HL-60 (cell line): ENCODE measurements at places on chromosomes 3 and 15.

DNA sequence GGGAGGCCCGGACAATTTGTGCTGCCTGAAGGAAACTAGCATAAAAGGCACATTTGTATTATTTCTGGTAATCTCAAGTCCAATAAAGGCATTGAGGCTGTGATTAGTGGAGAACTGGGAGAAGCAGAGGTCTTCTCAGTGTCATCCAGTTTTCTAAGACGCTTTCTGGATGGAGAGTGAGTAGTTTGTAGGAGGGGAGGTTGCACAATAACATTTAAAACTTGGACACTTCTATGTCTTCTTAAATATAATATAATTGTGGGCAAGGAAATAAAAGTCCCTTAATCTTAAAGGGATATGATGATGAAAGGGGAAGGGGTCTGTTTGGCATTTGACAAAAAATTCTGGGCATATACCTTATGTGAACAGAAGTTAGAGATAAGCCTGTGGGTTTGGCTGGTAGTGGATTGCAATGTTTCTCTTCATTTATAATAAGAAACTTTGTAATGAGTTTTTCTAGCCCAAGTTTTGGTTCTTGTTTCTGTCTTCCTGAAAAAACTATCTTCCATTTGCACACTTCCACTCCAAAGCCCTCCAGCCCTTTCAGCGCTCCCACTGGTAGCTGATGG, 291.6 kb upstream of the TGFBR2 start:
- no peak for DNase-seq

- DNase-seq, result no peak
These were observed 49.9 kb upstream of the PHLDB2 start for GRCh38 chr3:111809186-111809585.

GRCh38 chr15:70532531-70533186, 230.7 kb downstream of the UACA start:
- DNase-seq, result no peak

DNA sequence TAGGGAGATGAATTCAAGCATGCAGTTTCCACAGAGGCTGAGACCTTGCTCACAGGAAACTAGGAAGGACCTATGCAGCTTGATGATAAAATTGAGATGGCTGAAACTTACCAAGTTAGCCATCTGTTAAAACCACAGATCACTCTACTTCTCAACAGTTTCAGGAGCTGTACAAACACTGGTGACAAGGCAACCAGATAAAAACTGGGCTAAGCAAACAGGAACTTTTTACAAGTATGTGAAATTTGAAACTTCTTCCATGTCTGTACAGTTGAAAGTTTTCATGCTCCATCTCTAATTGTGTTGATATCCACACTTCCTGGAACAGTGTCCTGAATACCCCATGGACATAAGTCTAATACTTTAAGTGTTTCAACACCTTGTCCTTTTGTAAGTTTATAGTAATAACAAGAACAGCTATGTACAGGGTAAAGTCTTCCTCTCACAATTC, 78.2 kb downstream of the FAIM start:
- no peak for DNase-seq

DNA sequence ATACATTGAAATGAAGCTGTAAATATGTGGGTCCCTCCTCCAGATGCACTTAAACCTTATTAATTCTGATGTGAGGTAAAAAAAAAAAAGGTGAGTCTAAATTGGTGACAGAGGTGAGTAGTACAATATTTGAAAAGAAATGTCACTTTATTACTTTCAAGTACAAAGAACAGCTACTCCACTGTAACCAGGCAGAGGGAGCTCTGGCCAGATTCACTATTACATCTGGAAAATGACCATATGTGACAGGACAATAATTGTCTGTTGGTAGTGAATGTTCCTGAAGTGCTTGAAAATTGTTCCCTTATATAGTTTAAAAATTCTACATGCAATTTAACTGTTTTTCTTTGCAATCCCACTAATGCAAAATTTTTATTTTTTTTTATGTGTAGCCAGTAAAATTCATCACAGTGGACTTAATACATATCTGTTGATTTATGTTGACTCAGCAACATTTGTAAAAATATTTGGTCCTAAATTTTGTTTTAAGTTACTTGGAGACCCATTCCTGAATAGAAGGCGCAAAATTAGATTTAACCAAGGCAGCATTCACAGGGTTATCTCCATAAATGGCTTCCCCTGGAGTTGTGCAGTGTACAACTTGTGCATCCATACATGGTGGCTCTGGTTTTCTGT, 231.9 kb upstream of the TBC1D5 start:
- no peak for DNase-seq

DNA sequence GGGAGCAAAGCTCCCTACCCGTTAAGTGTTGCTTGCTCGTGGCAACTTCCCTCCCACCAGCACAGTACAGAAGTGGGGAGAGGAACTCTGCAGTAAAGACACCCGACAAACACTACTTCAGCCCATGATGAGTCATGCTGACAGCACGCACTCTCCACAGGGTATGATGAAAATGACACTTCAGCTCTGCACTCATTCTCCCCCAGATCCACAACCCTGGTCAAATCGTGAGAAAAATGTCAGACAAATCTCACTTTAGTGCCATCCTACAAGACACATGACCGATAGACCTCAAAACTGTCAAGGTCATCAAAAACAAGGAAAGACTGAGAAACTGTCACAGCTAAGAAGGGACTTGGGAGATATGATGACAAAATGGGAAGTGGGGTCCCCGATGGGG, 278.9 kb downstream of the OCA2 start:
- peak; percentile 82 for DNase-seq

- no peak for DNase-seq
These were observed 8.5 kb downstream of the ITPKA start for GRCh38 chr15:41501931-41502794.

DNA sequence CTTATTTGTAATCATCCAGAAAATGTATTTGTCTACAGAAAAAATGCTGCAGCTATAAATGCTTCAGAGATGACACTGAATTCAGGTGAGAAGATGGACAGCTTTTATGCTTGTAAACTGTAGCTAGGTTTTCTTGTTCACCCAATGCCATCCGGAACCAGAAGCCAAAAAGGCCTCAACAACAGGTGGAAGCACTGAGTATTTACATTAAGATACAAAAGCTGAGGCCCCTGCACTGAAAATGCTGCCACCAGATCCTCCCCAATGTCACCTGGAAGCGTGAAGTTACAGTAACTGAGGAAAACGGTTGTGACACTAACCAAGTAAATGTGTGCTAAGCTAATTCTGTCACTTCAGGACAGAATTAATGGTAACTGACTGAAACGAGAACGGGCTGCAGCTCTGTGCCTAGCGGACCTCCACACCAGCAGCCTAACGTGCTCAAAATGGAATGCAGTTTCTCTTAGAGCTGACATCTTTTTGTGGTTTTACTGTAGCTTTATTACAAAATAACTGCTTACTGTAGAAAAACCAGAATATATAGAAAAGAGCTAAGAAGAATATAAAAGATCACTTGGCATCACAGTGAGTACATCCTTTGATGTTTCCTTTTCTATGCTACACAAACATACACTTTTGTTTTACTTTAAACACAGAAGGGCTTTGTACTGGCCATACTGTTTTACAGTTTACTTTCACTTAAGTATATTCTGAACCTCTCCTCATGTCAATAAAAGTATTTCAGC, 7.6 kb downstream of the CHSY1 start:
- peak; percentile 49 for DNase-seq

- DNase-seq, result no peak
These were observed 505.9 kb upstream of the CFAP20DC start for GRCh38 chr3:59555593-59556315.

DNA sequence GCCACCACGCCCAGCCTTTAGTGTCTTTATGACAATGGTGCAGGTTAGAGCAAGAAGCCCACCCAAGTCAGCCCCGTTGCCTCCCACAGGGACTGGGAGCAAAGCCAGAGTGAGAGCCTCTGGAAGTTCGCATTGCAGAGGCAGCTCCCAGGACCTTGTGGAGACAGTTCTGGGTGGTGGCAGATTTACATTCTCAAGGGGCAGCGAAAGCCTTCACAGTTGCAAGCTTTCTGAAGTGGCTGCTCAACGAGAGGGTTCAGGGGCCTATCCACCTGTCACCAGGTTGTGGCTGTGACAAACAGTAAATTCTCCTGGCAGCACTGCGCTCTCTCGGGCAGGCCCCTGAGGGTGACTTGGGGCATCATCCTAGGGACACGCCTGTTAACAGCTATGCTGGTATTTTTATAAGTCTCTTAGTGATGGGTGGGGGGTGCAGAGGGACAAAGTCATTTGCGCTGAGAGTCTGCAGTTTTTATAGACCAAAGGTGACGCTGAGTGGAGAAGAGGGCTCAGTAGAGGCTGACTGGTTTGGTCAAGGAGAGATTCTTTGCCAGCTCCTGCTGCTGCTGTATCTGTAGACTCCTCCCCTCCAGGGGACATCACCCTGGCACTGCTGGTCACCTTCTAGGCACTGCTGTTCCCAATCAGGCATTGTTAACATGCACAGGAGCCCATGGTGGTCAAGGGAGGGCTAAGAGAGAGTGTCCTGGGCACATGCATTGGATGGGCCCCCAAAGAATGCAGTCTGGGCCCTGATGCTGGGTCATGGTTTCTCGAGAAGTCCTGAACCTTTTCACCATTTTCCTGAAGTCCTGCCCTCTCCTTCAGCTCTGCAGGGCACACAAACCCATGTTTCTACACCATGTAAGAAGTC, 57.5 kb upstream of the KLF13 start:
- DNase-seq, result no peak

DNA sequence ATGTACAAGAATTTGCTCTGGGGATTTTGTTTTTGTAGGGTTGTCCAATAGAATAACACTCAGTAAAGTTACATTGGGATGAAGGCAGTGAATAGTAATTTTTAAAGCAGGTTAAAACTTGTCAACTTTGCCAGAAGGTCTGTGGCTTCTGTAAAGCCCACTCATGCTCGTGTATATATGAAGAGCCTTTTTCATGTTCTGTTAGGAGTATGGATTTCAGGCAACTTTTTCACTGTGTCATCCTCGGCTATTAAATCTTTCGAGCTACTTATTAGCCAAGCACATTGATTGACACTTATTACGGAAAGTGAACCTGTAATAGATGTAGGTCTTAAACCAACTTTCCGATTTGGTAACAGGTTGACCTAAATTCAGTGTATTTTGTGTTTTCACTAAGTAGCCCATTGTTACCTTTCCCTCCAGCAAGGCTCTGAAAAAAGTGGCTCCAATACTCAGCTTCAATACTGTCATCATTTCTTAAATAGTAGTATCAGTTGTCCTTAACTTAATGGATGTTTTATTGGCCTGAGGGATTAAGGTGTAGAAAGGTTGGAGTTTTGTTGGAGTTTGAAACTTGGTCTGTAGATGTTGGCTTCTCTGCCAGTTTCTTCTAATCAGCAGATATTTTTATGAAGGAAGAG, 1.7 kb downstream of the PAK2 start:
- DNase-seq, result no peak

DNA sequence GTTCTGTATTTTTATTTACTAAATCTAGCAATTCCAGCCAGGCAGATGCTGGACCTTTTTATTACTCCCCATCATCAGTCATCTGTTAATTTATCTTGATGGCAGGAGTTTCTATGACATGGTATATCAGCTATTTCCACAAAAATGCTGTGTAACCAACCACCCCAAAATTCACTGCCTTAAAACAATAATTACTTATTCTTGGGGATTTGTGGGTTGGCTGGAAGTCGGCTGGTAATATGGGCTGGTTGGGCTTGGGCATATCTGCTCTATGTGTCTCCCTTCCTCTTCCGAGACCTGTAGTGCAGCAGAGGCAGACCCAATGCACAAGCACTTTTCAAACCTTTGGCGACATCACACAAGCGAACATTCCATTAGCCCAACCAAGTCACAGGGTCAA, 92.1 kb upstream of the UBE2E1 start:
- DNase-seq, result no peak
